NCI-H1092 (cell line): ENCODE measurements at places on chromosomes 5 and 9.

DNA sequence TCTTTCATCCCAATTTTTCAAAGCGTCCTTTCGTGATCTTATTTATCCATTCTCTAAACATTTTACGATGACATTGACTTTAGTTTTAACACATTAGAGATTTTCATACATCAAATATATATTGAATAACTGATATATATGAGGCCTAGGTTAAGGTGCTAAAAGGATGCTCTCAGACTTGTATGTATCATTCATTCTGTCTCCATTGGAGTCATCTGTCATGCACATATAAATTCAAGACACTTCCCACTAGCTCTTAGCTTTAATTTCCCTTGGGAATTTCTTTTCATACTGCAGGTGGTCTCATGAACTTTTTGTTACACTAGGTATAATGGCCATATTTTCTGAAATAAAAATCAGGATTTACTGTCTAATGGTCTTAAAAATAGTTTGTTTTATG is 635.8 kb upstream of the C9orf72 start:
- no peak for DNase-seq

- DNase-seq, result no peak
Observed at GRCh38 chr9:97045300-97045699, 6.4 kb upstream of the CTSV start.

GRCh38 chr9:7298123-7298522 is 501.5 kb downstream of the DMAC1 start:
- DNase-seq, result no peak

- DNase-seq, result no peak
Observed at GRCh38 chr9:92342825-92343488, 17.2 kb downstream of the CENPP start.

DNA sequence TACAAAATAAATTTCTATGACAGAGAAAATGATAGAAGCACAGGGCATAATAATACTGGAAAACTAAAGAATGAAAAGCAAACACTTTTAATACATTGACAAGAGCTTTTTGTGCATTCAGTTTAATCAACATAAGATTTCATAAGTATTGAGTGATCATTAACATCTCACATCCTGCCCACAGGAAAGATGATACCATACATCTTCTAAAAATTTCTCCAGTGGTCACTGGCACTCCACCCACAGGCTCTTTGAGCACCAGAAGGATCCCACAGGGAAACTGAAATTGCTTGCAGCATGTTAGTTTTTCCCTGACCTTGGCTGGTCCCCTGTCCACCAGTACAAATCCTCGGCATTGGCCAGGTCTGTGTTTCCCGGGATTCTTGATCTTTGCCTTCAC is 186.0 kb downstream of the CEMIP2 start:
- no peak for DNase-seq

DNA sequence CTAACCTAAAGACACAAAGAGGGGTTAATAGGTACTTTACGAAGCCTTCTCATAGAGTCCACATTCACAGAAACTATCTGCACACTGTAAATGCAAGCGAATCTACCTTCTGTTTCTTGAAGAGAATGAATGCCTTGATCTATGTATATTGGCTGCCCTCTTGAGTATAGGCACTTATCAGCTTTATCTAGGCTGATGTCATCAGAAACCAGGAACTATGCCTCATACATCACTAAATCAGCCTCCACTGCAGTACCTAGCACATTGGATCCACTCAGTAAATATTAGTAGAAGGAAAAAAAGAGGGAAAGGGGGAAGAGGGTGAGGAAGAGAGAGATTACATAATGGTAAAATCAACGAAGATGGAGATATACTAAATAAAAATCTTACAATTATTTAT is 477.1 kb downstream of the CAAP1 start:
- DNase-seq, result no peak
